ENCODE measurements at places on chromosomes 7 and 10.

DNA sequence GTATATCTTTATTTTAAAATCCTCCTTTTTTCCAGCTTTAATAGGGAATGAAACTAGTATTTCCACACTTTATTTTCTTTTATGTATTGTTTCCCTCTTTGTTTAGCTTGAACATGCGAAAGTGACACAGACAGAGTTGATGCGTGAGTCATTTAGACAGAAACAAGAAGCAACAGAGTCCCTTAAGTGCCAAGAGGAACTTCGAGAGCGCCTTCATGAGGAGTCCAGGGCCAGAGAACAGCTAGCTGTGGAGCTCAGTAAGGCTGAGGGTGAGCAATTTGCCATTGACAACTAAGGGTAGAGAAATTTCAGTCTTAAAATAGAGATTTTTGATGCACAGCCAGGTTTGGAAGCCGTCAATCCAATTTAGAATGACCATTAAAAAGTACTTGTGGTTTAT lies 73.1 kb downstream of the CYP51A1 start:
- DNase-seq, result no peak

GRCh38 chr10:28633750-28634149 lies 43.6 kb upstream of the BAMBI start:
- DNase-seq, result no peak

- no peak for DNase-seq
Observed at GRCh38 chr7:134089446-134089845, 37.7 kb upstream of the LRGUK start.

- peak; percentile 88 for DNase-seq
Observed at GRCh38 chr7:112286250-112287086, 80.0 kb downstream of the ZNF277 start.

GRCh38 chr10:14116837-14117236 lies 213.9 kb downstream of the FRMD4A start:
- DNase-seq, result no peak

- no peak for DNase-seq
Observed at GRCh38 chr10:114188001-114188400, 8.8 kb downstream of the TDRD1 start.

- no peak for DNase-seq
Observed at GRCh38 chr7:157482517-157483087, 145.8 kb downstream of the DNAJB6 start.

GRCh38 chr7:1026721-1027161 lies 17.6 kb upstream of the GPR146 start:
- no peak for DNase-seq

- DNase-seq, result no peak
Observed at GRCh38 chr10:25978771-25979170, 44.7 kb downstream of the MYO3A start.

DNA sequence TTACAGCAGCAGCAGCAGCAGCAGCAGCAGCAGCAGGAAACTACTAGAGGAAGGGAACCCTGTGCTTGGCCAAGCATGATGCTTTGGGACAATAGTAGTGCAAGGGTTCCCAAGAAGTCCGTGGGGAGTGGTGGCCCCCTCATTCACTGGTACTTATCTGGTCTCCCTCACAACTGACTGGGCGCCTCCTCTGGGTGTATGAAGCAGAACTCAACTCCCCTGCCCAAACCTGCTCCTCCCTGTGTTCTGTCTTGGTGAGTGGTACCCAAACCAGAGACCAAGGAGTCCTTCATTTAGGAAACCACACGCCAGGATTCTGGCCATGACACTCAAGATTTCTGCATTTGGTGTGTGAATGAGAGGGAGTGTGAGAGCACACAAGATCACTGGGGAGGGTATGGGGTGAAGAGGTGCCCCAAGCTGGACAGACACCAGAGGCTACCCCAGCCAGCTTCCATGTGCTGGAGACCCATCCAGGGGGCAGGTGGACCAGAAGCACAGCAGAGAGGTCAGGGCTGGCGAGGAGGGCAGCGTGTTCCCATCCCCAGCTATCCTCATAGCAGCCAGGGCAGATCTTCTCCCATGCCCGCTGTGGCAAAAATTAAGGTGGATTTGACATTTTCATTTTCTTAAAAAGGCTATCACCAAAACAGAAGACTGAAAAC lies 10.6 kb upstream of the ZNF777 start:
- no peak for DNase-seq

- no peak for DNase-seq
Observed at GRCh38 chr10:79399223-79399831, 46.1 kb downstream of the ZCCHC24 start.
